Fibroblast of skin of right biceps (primary cell): ENCODE measurements at places on chromosomes 12 and 14.

GRCh38 chr14:104350463-104351185 lies 212.2 kb downstream of the KIF26A start:
- no peak for DNase-seq

GRCh38 chr12:127401005-127401404 lies 866.0 kb upstream of the TMEM132C start:
- peak; percentile 84 for DNase-seq

- DNase-seq: no peak
These were observed 17.8 kb upstream of the EMP1 start for GRCh38 chr12:13178568-13179210.

DNA sequence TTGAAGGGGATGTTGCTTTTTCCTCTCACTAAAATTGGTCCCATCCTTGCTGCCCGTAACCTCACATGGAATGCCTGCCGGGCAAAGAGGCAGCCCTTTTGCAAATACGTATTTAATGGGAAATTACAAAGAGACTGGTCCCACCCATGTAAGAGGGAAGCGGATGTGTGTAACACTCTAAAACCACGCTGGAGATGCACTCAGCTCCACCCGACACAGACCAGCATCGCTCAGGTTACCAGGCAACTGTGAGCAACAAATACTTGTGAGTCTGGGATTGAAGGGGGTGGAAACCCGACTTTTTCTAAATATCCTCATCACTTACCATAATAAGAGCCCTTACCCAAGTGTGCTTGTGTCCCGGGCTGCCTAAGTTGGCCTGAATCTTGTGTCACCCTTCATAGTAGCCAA lies 47.7 kb downstream of the ELK3 start:
- DNase-seq: peak; percentile 74

- DNase-seq: no peak
These were observed 61.5 kb upstream of the LRTM2 start for GRCh38 chr12:1758887-1759286.

DNA sequence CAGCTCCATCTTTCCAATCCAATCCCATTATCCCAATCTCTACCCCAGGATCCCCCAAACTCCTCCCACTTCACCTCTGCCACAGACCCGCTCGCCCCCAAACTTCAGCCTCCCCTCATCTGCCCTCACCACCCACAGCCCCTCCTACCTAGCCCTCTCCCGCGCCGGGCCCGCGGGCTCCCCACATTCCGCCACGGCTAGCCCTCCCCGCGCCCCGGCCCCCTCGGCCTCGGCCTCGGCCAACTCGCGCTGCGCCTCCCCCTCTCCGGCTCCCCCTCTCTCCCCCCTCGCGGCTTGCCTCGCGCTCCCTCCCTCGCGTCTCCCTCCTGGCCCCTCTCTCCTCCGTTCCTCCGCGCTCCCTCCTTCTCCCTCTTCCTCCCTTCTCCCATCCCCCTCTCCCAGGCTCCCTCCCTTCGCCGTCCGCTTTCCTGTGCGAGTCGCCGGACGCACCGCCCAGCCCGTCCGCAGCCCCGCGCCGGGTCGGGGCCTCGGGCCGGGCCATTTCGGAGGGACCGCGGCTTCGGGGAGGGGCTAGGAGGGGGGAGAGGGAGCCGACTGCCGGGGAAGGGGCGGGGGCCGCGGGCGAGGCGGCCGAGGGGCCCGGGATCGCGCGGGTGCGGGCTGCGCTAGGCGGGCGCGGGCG lies at the start of gene ATN1:
Gene ATN1, plus strand, starts transcription at position 581 of the 643 bp plus-strand sequence. CDS start 6,043 bp downstream, outside the sequence.
- DNase-seq: peak; percentile 88

DNA sequence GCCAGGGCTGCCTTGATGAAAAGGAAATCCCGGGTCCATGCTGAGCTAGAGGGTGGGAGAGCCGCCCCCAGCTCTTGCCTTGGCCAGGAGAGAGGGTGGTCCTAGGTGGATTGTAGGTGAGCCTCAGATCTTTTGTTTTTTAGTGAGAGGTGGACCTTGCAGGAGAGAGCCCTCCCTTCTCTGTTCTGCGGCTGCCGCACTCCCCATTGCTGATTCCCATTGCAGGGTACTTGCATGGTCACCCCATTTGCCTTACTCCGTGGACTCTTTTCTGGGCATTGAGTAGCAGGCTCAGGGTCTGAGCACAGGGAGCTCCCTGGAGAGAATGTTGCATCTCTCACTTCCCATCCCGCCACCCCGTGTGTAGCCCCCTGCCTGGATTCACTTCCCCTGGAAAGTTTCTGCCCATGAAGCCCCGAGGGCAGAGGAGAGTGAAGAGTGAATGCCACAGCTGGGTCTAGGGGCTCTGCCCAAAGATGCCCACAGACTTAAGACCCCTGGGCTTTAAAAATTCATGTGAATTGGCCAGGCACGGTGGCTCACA lies 10.2 kb downstream of the VASH1 start:
- no peak for DNase-seq

DNA sequence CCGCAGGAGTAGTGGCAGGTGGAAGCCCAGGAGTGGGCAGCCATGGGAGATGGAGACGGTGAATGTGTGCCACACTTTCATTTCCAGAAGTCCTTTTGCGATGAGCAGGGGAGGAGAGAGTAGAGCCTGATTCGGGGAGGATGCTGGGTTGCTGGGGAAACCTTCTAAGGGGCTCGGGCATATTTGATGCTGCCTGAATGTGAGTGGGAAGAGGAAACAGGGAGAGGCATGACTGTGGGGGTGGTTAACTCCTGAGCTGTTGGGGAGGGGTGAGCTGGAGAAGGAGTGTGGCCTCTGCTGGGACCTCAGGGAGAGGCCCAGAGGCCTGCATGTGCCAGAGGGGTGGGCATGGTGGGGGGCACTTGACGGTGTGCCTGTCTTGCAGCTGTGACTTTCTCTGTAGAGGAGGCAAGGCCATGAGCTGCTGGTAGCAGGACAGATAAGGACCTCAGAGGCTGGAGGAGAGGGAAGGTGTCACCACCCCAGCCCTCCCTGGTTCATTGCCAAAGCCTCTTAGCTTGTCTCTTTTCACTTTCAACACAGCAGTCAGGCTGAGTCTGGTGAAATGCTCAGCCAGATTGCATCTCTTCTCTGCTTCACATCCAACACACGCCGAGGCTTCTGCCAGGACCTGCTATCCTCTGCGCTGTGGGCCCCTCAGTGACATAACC lies 11.4 kb downstream of the GLT1D1 start:
- DNase-seq: no peak

DNA sequence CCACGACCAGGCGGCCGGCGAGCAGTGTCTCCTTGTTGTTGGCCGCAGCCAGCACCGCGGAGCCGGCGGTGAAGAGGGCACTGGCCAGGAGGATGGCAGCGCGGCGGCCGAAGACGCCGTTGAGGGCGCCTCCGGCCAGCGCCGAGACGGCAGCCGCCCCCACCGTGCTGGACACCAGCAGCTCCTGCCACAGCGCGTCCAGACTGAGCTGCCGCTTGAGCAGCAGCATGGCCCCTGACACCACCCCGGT lies 691 bp downstream of the SLC2A13 start:
- no peak for DNase-seq

DNA sequence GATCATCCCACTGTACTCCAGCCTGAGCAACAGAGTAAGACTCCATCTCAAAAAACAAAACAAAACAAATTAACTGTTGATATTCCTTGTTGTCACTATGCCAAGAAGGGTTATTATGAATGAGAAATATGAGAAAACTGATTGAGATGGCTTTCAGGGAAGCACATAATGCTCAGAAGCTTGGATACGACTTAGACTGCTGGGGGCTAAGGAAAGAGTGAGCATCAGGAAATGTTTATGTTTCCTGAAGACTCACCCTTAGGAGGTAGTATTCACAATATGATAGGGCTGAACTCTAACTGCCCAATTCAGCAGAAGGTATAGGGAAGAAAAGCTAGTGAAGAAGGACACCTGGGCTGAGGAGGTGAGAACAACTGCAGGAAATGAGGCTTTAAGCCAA lies 6.3 kb downstream of the STYK1 start:
- DNase-seq: no peak

- DNase-seq: no peak
These were observed 11.1 kb downstream of the GALNT16 start for GRCh38 chr14:69270795-69271708.

DNA sequence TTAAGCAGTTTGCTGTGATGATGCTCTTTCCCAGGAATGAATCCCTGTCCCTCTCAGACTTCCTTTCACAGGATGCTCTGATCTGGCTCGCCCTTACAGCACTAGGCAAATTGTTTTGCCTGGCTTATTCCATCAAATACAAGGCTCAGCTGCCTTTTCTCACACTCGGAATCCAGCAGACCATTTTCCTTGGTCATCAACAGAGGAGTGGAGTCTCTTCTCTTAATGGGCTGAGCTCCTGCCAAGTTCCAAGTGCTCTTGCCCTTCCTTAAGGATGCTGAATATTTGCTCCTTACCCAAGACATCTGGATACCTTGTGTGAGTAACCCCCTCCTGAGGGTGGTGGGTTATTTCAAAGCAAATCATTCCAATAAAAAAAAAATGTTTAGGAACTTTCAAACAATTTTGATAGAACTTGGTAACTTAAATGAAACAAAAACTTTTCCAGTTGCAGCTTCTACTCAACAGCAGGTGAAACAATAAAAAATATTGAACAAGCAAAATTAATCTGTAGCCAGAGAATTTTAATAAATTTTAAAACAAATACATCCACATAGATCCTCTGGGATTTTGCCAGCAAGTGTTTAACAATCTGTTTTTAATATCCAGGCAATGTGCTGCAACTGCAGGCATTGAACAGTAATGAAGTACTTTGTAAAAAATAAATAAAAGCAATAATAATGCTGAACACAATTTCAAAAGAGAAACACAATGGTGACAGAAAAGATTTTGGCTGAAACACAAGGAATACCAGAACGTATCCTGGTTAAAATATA lies 264.0 kb upstream of the FAR2 start:
- peak; percentile 28 for DNase-seq

DNA sequence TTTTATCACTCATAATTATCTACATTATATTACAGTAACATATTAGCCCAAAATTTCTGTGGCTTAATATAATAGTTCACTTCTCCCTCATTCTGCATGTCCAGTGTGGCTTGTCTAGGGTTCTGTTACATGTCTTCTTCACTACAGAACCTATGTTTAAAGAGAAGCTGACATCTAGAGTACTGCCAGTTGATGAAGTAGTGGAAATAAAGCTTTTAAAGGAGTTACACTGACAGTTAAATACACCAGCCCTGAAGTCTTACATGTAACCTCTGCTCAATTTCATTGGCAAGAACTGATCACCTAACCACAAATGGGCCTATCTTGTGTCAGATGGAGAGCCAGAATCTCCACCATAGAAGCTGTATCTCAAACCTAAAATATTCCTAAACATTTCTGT lies 32.9 kb downstream of the RPS6KA5 start:
- DNase-seq: no peak

DNA sequence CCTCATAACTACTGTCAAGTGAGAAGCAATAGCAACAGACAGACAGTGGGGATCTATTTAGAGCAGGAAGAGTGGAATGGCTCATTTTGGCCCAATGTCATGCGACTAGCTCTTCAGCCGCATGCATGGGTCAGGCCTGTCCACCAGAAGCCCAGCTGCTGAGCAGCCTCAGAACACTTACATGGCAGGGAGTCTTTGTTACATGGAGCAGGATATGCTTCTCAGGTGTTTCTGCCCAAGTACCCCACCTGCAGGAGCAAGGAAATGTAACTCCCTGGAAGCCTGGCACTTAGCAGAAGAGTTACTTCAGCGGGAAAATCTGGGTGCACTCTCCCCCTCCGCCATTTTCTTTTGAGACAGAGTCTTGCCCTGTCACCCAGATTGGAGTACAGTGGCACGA lies 73.5 kb upstream of the ARHGAP5 start:
- DNase-seq: no peak

DNA sequence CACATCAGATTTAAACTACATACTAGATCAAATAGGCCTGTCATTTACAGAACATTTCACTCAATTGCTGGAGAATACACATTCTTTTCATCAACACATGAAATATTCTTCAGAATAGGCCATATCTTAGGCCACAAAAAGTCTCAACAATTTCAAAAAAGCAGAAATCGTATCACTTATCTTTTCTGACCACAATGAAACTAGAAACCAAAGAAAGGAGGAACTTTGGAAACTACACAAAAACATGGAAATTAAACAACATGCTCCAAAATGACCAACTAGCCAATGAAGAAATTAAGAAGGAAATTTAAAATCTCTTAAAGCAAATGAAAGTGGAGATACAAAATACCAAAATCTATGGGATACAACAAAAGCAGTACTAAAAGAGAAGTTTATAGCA lies 35.1 kb downstream of the PARP11 start:
- no peak for DNase-seq

- no peak for DNase-seq
These were observed 14.3 kb upstream of the CORO1C start for GRCh38 chr12:108745641-108746040.

DNA sequence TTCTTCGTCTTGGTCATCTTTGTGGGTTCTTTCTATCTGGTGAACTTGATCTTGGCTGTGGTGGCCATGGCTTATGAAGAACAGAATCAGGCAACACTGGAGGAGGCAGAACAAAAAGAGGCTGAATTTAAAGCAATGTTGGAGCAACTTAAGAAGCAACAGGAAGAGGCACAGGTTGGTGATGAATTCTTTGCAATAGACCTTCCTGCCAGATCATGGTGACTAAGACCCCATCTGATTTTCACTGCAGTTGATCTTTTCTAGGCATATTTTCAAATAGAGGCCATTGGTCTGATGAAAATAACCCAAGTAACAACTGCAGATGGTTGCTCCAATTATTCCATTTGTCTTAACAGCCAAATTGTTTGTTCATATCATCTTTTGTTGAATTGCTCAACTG lies 114.4 kb downstream of the SCN8A start:
- peak; percentile 32 for DNase-seq

DNA sequence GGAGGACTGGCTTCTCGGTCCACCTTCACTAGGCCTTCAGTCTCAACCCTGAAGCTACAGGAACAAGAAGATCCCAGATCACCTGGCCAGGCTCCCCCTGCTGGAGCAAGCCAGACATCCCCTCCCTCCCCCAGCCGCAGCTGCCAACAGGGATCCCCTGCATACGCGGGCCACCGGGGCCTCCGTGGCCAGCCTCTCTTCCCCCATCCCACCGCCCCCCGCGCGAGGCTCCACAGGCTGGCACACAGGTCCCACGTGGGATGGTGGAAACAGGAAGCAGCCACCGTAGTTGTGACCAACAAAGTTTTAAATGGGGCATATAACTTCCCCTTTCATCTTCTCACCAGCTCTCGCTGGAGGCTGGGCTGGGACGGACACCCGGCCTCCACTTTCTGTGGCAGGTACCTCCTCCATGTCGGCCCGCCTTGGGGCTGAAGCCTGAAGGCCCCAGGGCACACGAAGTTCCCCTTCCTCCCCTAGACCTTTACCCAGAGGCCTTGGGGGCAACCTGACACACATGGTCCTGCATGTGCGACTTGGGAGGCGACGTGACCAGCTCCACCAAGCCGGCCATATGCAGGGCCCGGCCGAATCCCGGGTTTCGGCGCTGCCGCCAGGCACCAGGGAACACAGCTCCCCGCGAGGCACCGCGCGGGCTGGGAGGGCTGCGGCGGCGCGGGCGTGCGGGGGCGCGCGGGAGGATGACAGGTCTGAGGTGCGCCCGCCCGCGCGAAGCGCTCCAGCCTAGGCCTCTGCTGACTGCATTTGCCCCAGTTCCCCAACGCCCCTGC lies 44.4 kb upstream of the PNMA1 start:
- DNase-seq: peak; percentile 69

GRCh38 chr14:90755661-90756304 lies 60.4 kb downstream of the TTC7B start:
- DNase-seq: peak; percentile 32
